ENCODE measurements at places on chromosomes 5 and 9.

- DNase-seq, result no peak
These were observed 32.7 kb downstream of the ZNF366 start for GRCh38 chr5:72474516-72474915.

- DNase-seq, result no peak
These were observed 4.9 kb upstream of the ADGRV1 start for GRCh38 chr5:90553711-90554110.

DNA sequence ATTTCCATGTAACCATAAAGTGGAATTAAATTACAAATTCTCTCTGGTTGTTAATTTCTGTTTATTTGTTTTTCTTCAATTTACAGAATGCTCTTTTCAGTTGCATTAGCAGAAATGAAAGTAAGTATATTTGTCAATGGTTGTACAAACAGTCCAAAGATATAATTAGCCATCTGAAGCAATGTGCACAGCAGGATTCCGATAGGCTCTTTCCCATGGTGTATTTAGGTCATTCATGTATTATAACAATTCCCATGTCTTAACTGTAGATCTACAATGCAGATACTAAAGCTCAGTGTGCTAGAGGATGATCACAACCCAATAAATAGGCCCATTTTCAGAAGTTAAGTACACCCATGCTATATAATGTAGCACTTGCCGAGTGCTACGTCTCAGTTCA lies 43.8 kb downstream of the RECK start:
- DNase-seq, result no peak

DNA sequence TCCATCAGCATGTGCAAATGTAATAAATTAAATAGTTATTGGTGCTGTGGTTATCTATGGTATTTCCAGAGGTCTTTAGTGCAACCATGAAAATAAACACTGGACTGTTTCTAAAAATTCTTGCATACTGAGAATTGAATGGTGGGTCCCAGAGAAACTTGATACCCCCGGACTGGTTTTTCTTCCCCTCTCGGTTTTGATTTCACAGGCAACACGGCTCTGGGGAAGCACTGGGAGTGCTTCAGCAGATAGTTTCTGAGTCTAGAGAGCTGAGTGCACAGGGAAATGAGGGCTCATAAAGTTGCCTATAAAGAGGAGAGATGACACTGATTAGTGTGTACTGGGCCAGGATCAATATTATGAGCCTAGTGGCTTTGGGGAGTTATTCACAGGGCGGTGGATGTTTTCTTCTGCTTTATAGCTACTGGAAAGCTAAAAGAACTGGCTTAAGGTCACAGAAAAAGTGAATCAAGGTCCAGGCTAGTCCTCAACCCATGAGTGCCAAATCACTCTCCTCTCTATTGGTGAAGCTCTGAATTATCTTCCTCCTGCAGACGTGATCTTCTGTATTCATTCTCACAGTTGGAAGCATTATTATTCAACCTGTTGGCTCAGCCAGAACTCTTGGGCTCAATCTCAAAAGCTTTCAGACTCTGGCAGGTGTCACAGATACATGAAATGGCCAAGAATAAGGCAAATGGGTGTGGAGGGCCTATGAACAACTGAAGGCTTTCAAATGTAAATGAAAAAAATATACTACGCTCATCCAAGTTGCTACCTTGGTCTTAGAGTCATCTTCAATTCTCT lies 170.2 kb upstream of the HMHB1 start:
- DNase-seq, result no peak

GRCh38 chr9:14806941-14807520 lies 84.5 kb upstream of the CER1 start:
- no peak for DNase-seq
